ENCODE measurements at places on chromosomes 11 and 22.

GRCh38 chr11:43681401-43681942, 934 bp downstream of the HSD17B12 start:
- DNase-seq = peak; percentile 29

DNA sequence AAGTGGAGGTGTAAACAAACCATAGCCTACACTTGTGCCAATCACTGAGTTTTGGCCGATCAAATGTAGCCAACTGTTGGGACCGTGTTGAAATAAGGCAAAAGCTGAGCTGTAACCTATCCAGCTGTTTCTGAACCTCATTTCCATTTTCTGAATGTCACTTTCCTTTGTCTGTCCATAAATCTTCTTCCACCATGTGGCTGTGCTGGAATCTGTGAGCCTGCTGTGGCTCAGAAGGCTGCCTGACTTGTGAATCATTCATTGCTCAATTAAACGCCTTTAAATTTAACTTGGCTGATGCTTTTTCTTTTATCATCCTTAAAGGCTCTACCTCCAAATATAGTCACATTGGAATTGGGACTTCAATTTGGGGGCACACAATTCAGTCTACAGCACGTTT, 203.1 kb upstream of the MPPED2 start:
- DNase-seq = no peak

GRCh38 chr11:72254299-72254993, 10.5 kb upstream of the PHOX2A start:
- no peak for DNase-seq

GRCh38 chr22:46761539-46762237, 762 bp upstream of the TBC1D22A start:
- DNase-seq = peak; percentile 37

DNA sequence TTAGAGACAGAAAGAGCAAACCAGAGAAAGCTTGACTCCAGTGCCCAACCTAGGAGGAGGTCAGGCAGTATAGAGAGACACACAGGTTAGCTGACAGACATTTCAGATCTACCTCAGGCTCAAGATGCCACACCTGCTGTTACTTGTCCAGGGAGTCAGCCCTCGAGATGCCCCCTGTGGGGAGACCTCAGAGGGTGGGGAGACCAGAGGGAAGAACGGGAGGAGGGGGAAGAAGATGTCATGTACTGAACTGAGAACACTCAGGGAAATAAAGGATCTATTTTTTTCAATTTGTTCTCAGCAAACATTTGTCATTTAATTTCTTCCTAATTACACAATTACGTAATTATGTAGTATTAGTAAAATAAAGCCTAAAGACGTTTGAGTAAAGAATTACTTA, 196.3 kb upstream of the CADM1 start:
- DNase-seq = no peak

- DNase-seq = peak; percentile 52
Measured at GRCh38 chr11:57649826-57650738, at the start of gene YPEL4. Gene YPEL4 (minus strand): TSS chr11:57649912. CDS start chr11:57647107, 2,805 bp downstream.

DNA sequence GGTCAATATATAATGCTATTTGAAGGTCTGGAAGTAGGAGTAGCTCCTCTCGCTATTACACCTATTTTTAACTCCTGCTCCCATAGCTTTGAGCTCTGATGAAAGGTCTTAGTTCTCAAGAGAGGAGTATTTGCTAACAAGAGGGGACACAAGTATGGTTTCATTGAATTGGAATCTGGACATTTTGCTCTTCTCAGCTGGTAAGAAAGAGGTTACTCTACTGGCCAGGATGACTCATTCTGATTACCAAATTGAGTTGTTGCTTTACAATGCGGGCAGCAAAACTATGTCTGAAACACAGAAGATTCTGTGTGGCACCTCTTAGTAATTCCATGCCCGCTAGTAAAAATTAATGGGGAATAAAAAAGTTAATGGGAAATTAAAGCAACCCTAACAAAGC, 63.6 kb upstream of the EP300 start:
- DNase-seq = no peak

DNA sequence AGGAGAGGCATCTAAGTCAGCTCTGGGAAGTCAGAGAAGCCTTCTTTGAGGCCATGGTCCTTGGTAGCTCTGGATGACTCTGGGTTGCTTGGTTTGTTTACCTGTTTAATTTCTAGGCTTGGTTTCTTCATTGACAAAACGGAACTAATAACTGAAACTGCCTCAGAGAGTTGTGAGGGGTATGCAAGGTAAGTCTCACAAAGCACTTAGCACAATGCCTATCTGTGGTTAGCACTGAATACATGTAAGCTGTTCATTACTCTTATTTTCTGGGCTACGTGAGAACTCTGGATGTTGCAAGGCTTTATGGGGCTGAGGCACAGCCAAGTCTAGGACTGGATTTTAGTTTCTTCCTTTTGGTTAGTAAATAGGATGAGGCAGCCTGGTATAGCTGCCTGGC, 225.8 kb upstream of the NCAM1 start:
- no peak for DNase-seq

- no peak for DNase-seq
Measured at GRCh38 chr22:40387746-40388145, 17.4 kb downstream of the SGSM3 start.

GRCh38 chr11:4577761-4578160, 3.8 kb upstream of the OR52I2 start:
- no peak for DNase-seq

DNA sequence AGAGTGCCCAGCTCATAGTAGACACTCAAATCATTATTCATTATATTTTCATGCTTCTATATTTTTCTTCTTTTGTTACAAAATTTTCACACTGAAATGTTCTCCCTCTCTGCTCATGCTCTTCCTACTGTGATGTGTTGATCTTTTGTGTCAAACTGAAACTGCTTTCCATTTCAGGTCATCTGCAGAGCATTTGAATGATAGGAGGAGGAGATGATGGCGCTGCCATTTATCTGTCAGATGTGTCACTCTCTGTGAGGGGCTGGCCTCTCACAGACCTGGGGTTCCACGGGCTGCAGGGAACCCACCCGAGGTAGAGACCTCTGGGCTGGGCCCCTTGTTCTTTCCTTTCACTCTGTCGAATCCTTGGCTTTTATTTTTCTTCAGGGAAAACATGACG, 41.1 kb downstream of the OR10A6 start:
- no peak for DNase-seq

DNA sequence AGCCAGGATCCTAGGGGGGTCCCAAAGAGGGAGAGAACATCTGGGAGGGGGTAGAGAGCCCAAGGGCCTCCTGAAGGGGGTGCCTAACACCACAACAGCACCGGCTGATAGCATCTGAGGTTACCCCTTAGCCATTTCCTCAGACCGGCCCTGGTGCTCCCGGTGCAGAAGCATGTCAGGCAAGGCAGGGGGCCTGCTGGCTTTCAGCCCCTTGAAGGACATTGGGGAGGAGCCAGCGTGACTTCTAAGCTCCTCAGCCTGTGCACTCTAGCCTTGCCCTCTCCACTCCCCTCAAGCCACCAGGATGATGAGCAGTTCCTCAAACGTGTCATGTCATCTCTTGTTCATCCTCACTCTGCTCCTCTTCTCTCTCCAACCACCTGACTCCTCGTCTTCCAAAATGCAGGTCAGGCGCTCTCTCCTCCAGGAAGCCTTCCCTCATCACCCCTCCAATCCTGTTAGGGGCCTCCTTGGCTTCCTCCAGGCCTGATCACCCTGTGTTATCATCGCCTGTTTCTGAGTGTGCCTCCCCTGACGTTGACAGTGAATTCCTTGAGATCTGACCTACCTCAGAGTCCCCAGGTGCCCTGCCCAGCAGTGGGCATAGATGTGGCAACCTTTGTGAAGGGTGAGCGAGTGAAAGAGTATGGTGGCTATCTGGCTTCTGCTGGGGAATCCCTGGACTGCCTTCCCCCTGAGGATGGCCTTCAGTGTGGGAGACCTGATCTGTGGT, 6.1 kb downstream of the P2RY2 start:
- no peak for DNase-seq

DNA sequence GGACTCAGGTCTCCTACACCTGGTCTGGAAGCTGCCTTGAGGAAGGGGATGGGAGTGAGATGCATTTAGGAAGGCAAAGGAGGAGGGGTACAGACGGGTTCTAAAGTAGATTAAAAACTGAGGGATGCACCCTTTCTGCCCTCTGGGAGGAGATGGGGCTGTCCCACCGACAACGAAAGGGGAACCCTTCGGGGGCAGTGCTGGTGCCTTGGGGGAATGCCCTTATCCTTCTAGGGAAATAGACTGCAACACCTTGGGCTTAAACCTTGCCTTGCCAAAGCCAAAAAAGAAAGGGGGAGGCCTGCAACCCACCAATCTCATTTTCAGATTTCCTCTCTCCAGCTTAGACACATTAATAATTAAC, 89.8 kb downstream of the PLEKHA7 start:
- DNase-seq = no peak

DNA sequence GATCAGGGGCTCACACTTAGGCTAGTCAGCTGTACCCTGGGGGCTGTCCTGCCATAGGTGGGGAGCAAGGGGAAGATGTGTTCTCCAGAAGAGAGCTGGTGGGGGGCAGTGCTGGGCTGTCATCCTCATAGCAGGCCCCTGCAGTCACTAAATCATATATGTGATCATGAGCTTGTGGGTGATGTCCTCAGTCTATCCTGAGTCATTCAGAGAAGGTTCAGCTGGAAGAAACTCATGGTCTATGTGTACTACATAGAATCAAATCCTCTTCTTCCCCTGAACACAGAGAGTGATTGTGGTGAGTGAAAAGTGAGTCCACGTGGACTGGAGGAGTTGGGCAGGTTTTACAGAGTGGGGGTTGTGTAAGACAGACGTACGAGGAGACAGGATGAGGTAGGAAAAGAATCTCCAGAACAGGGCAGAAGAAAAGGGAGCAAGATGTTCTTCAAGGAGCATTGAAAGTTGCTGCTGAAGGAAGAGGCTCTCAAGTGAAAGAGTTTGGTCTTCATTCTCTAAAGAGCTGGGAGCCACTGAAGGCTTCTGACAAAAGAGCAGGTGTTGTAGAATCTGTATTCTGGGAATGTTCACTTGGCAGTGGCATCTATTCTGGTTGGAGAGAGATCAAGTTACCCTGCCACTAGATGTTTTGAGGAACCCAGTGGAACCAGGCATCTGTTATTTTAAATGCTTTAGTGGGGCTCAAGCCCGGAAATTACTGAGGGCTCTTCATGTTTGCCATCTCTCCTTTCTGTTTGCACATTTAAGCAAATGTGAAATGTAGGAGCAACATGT, 68.9 kb downstream of the C22orf31 start:
- DNase-seq = no peak

- DNase-seq = peak; percentile 79
Measured at GRCh38 chr22:18023509-18024275, 669 bp downstream of the MICAL3 start.

- no peak for DNase-seq
Measured at GRCh38 chr11:108551651-108552462, 41.7 kb downstream of the EXPH5 start.

DNA sequence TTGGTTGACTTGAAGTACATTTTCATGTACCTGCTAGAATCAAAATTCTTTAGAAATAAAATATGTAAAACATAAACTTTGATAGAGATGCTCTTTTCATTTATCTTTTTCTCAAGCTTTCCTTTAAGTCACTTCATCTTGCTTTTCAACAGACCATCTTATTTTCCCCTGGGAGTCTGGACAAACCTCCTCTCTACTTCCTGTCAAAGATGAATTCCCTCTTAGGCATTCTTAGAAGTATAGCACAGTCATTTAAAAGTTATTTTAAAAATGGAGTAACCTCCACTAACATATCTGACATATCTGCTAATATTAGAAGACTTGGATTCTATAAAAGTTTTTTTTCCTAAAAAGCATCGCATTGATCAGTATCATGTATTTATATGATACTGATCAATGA, 84.8 kb upstream of the PAX6 start:
- DNase-seq = no peak

- DNase-seq = no peak
Measured at GRCh38 chr11:18578975-18579598, 9.4 kb downstream of the UEVLD start.

DNA sequence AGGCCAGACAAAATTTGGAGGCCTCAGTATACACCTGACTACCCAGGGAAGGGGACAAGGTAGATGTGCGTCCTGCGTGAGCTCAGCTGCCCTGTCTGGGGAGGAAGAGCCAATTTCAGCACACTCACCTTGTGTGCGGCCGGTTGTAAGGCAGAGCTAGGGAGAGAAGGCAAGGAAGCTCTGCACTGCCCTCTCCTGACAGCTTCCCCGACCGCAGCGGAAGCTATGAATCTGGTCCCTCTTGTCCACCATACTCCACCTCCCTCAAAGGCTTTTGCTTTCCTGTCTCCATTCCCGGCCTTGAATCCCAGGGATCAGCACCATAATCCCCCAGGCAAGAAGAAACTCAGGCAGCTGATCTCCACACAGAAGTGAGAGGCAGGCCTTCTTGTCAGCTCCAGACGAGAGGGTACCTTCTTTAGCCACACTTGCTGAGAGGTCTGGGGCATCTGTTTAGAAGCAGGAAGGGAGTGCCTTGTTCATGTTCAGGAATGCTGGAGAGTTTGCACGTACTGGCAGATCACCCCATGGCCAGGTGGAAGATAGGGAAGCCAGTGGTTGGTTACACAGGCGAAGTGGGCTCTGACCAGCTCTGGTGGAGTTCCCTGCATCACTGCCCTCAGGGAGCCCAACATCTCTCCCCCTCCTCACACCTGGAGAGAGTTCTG, 62.5 kb downstream of the FEZ1 start:
- peak; percentile 38 for DNase-seq

DNA sequence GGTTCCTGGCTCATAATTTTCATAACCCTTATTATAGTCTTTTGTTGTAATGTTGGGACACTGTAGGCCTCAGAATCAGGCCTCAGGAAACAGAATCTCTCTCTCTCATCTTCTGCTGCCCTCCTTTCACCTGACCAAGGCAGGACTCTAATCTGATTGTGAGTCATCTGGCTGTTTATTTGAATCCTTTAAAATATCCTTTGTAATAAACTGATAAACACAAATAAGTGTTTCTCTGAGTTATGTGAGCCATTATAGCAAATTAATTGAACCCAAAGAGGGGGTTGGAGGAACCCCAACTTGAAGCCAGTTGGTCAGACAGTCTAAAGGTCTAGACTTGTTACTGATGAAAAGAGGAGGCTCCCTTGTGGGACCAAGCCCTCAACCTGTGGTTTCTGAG, 30.6 kb downstream of the ACER3 start:
- peak; percentile 22 for DNase-seq

DNA sequence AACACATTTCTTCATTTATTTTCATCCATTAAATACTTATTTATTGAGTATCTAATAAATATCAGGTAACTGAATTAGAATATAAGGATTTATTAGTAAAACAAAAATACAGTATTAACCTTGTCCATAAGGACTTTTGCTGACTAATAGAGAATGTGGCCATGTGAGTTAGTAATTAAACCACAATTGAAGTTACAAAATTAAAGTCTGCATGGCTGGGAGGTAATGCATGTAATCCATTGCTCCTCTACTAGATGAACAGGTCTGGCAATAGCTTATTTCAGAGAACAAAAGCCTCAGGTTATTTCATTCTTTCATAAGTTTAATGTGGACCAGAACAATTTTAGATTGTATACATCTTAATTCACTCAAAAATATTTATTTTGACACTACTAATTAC, 9.9 kb upstream of the CARD18 start:
- no peak for DNase-seq

All from SK-N-DZ (cell line).